Neural crest cell (in vitro differentiated cells): ENCODE measurements at places on chromosomes 4 and X.

DNA sequence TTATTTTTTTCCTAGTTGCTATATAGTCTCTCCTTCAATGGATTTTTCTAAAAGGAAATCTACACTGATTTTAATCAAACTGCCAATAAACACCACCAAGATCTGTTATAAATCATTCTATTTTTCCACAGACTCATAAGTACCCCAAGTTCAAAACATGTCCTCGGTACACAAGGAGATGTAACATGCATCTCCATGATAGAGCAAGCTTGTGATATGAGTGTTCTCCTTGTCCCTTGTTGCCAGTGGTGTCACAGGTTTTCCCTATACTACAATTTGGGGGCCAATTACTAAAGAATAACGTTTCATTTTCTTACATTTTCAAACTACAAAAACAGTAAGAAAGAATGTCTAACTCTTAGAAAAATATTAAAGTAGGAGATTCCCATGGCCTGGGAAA is 491 bp downstream of the ARHGEF6 start:
- DNase-seq = no peak

- no peak for DNase-seq
Observed at GRCh38 chrX:16786791-16787735, 797 bp downstream of the TXLNG start.

GRCh38 chrX:71111141-71111843 is at the start of gene IL2RG:
TSS of gene IL2RG (minus strand) at chrX:71111577. CDS start at chrX:71111539, 38 bp downstream.
- no peak for DNase-seq

DNA sequence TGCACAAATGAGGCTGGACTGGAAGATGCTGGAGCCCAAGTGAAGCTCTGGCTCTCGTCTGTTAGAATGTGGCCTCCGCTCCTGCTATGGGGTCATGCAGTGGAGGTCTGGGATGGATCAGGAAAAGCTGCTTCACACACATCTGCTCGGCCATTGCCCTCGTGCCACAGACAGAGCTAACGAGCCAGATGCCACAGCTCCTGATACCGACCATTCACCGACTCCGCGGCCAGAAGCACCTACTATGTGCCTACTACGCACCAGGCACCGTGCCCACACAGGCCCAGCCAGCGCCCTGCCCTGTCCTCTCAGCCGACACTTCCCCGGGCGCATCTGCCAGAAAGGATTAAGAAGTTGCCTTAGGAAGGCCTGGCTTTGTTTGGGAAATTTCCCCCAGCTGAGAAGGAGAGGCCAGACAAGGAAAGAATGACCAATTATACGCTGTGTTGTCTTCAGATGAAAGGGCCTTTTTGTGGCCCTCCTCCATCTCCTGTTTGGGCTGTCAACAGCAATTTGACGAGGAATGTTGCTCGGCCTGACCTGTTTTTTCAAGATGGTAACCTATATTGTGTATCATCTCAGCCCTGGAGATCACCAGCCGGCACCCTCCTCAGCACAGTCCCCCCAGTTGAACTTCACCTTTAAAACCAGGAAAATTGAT is 34.3 kb downstream of the HMX1 start:
- no peak for DNase-seq

DNA sequence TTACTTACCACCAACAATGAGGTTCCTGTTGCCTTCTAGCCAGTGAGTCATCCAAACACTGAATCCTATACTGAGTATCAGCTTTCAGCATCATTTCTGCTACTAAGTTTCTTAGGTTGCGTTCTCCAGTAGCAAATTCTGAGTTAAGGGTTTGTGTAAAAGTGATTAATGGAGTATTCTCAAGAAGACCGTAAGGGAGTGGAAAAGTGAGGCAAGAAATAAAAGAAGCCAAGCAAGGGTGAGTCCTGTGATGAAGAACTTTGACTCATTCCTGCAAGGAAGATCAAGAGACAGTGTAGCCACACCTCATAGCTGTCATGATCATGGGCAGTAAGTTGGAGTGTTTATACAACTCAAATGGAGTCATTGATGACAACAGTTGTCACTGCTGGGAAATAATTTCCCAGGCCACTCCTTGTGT is 446.2 kb downstream of the RAPGEF2 start:
- no peak for DNase-seq

GRCh38 chrX:115138040-115138439 is 51.2 kb upstream of the RBMXL3 start:
- DNase-seq = no peak

DNA sequence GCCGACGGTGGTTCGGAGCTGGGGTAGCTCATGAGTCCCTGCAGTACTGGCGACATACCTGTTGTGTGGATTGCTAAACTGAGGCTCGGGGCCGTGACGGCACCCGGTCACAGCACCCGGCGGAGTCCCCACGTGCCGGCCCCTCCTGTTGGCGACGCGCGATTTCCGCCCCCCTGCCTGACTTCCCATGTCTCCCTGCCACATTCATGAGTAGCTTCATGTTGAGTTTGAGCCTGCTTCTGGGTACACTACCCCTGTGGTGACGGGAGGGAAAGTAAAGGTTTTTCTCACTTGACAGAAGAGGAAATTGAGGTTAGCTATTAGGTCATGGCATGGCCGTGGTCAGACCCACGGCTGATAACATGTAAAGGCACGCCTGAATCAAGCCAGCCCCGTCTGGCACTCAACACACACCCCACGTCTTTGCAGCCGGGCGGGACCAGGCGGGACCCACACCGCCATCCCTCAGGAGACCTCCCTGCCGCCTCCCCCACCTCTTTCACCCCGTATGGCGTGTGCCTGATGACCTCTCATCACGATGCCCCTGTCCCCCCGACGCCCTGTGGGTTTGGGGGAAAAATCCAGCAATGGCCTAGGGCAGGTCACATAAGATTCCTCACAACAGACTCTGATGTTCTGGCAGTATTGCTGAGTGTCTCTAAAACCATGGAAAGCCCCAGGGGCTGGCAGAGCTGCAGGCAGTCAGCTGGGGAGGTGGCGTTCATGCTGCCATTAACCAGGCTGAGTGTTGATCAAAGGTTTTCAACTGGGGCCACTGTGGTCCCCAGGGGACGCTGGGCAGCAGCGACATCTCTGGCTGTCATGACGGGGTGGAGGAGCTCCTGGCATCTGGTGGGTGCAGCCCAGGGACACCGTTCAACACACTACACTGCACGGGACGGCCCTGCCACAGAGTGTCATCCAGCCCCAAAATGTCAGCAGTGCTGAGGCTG is 29.2 kb downstream of the P2RY8 start:
- DNase-seq = no peak

DNA sequence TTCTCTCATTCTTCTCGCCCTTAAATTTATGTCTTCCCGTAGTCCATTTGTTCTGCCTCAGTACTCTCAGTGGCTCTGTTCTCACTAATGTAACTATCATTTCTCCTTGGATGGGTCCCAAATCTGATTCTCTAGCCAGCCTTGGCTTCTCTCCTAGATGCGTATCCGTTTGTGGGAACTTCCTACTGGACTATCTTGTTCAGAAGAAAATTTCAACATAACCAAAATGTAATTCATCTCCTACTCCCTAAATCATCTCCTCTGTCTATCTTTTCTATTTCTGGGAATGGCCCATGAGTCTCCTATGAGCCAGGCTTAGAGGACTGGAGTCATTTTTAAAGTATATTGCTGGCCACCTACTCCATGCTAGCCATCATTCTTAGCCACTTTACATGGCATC is 4.4 kb upstream of the C4orf36 start:
- DNase-seq = no peak

- DNase-seq = no peak
Observed at GRCh38 chrX:77793946-77794345, 7.9 kb upstream of the ATRX start.

GRCh38 chr4:177566691-177567090 is 124.5 kb upstream of the AGA start:
- no peak for DNase-seq
